Esophagus squamous epithelium (tissue), 5 donors: ENCODE measurements at places on chromosomes 7 and 10.

- DNase-seq: no peak
Measured at GRCh38 chr7:22821702-22822485, 755 bp downstream of the TOMM7 start.

- no peak for DNase-seq
Measured at GRCh38 chr7:25859412-25860274, 292.4 kb upstream of the NFE2L3 start.

DNA sequence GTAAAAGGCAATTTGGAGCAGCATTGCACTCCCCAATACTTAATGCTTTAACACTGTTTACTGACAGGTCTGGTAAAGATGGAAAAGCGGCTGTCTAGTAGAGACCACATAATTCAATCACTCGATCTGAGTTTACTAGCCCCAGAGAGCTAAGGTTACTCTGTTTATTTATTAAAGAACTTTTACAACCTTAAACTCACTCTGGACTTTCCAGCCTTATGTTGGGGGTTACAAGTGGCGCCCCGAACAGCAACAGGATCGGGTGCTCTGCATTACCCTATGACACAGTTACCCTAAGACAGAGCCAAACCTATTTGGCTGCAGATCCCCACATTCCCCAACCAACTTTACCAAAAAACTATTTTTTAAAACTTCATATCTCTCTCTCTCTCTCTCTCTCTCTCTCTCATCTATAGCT is 43.9 kb downstream of the MRPS24 start:
- DNase-seq: no peak

DNA sequence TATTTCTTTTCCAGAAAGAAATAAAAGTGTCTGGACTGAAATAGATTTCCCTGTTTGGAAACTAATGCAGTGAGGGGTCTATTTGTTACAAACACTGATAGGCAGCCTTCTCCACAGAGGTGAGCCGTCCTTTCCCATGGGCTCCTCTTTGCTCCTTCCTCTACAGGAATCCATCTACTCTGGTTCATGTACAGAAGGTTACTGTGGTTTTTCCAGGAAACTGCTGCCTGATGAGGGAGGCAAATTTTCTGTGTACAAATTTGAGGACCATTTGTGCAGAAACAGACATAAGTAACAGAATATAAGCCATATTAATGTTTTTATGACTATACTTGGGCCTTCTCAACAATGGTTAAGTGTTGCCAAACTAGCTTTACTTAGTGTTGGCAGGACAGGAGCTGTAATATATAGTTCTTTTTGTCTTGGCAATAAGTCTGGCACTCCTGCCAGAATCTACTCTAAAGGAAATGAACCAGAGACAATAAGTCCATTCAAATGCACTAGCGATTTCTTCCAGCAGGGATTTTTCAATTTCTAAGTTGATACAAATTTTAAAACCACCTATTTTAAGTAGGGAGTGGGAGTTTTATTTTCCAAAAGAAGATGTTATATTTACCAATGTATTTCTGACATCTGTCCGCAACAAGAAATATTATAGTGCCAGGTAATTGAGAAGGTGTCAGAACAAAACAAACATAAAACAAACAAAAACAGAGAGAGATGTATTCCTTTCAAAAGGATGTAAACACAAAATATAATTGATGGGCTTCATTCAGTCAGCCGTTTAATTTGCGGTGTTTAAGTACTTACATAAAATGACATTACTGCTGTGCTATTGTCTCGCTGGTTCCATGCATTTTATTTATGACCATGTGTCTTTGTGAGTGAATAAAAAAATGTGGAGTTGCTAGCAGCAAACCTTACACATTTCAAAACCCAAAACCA is 91.0 kb upstream of the NFE2L3 start:
- no peak for DNase-seq

DNA sequence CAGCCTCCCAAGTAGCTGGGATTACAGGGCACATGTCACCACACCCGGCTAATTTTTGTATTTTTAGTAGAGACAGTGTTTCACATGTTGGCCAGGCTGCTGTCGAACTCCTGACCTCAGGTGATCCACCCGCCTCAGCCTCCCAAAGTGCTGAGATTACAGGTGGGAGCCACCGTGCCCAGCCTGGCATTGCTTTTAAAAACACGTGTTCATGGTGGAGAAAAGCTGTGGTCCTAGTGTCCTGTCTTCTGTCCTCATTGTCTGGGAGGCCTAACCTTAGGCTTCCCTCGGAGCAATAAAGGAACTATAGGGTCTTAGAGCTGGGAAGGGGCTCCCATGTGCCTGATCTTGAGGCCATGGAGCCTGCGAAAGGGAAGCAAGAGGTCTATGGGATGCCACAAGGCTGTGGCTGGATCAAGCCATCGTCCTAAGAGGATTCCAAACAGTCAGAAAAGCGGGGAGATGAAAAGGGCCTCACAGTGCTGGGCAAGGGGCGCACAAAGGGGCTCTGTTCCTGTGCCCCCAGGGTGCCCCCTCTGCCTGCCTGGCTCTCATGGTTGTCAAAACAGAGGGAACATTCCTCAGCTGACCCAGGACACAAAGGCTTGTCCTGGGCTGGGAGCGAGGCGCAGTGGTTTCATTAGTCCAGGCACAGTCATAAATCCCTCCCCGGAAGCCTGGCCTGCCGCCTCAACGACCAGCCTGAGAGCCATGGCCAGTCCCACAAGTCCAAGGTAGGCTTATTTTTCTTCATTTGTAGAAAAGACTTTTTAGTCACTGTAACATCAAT is 106.6 kb upstream of the TNS3 start:
- no peak for DNase-seq

DNA sequence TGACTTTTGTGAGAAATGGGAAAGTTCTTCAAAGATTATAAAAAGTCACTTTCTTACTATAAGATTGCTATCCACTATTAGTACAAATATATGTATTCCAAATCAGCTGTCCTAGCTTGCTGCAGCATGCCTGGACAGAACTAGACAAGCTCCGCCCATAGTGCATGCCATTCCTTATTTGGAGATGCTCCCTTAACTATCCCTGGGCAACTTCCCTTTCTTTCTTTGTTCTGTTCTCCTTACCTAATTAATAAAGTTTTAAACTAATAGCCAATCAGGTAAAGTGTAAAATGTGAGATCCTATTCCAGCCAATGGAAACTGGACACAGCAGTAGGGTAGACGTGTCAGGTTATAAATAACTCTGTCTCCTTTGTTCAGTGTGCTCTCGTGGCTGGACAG is 281.9 kb downstream of the CAMK1D start:
- DNase-seq: no peak

GRCh38 chr10:112724404-112724991 is 225.5 kb upstream of the TCF7L2 start:
- no peak for DNase-seq

GRCh38 chr7:69963393-69963792 is 365.1 kb downstream of the AUTS2 start:
- no peak for DNase-seq

- no peak for DNase-seq
Measured at GRCh38 chr7:102393467-102393866, 2.7 kb upstream of the PRKRIP1 start.

- DNase-seq: no peak
Measured at GRCh38 chr10:62377966-62378365, 3.8 kb downstream of the ZNF365 start.

DNA sequence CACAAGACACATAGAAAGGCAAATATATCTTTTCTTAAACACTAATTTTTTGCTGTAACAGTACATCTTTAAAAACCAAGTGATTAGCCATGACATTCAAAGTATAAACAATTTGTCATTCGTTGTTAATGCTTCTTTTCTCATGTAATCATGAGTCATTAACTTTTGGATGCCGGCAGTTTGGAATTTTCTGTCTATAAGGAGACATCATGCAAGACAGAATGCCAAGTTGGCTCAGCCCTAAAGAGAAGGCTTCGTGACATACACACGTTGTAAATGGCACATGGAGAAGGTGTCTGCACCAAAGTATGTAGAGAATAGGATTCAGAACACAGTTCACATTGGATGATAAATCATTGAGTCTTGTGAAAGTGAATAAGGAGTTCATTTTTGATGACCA is 35.9 kb downstream of the CCDC3 start:
- no peak for DNase-seq

DNA sequence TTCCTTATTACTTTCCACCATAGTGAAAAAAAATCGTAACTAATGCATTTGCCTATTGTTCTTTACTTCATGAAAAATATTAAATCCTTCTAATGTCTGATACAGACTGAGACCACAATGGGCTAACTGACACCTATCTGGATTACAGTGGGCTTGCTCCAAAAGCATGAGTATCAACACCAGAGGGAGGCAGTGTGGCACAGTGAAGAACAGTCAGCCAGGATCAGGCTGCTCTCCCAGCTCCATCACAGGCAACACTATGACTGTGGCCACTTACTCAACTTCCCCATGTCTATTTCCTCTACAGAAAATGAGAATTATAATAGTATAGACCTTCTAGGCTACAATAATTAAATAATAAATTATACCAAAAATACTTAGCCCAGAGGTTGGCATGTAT is 97.2 kb downstream of the SLC25A13 start:
- no peak for DNase-seq

- no peak for DNase-seq
Measured at GRCh38 chr7:1708596-1709251, 38.6 kb downstream of the ELFN1 start.

GRCh38 chr10:63008491-63008890 is 124.6 kb upstream of the NRBF2 start:
- no peak for DNase-seq

DNA sequence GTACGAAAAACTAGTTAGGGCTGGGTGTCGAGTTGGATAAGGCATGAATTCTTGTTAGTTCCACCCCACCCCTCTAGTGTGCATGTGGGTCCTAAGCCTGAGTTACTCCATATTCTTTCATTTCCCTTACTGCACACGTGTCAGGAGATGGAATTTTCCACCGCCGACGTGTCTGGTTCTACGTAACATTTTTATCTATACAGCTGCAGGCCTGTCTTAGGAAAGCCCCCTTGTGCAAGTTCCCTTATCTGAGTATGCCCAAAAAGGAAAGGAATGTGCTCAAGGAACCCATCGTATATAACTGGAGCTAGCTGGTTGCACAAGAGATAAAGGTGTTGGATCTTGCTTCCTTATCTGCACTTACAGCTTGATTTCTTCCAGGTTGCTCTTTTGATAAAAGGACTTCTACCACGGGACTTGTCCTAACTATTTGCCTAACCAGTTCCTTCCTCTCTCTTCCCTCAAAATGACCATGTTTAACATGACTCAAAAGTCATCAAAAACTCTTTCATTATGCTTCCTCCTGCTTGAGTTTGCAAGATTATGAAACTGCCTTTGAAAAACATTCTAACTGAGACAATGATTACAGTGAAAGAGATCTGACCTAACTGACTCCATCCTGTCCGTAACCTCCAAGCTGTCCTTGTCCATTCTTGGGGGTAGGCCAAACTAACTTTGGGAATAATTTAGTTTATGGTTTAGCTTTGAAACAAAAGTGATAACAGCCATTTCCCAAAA is 181.4 kb downstream of the AKR1D1 start:
- no peak for DNase-seq

- DNase-seq: no peak
Measured at GRCh38 chr7:2732959-2733584, 45.1 kb downstream of the AMZ1 start.

GRCh38 chr7:36051501-36051900 is 101.6 kb upstream of the EEPD1 start:
- no peak for DNase-seq

DNA sequence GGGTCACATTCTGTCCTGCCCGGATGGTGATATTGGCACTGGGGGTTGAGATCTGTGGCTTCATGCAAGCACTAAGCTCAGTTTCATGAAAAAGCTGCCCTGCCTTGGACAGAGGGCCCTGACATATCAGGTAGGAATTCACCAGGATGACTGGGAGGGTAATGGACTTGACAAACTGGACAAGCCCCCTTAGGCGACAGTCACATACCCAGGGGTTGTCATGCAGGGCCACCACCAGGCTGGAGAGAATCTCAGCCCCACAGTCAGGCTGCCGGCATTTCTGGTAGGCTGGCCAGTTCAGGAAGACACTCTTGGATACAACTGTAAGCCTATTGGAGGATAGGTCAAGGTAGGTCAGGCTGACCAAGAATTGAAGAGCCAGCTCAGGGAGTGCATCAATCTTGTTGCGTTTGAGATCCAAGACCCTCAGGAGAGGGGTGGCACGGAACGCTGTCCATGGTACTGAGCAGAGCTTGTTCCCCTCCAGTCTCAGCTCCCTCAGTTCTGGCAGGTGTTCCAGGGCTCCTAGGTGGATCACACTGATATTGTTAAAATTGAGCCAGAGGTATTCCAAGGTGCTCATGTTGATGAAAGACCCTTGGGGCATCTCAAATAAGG is 824 bp downstream of the LRIT2 start:
- DNase-seq: no peak

DNA sequence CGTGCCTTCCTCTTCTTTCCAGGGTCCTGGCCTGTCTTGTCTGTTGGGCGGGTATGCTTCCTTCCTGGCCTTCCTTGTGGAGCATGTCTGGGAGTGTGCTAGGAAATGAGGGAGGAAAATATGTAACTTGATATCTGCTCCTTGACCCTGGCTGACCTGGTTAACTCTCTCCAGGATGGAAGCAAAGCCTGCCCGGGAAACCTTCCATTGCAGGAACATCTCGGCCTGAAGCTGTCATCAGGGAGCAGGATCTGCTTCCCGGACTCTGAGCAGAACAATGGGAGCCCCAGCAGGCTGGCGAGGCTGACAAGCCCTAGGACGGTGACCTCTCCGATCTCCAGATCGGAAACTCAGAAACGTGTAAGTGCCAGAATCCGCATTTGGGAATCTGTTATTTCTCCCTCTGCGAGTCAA is 340.3 kb downstream of the FRMD4A start:
- DNase-seq: no peak

- no peak for DNase-seq
Measured at GRCh38 chr10:126420567-126421300, 32.5 kb upstream of the ADAM12 start.

DNA sequence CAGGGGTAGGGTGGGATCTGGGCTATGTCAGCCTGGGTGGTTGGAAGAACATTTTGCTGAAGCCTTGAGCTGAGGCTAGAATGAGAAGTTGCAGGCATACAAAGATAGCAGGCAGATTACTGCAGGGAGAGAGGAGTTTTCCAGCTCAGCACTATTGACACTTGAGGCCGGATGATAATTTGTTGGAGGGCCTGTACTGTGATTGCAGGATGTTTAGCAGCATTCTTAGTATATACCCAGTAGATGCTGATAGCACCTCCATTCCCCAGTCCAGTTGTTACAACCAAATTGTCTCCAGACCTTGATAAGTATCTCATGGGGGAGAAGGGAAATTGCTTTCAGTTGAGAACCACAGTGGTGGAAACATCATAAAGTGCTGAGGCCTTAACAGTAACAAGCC is 158.6 kb upstream of the CHRM2 start:
- DNase-seq: no peak

- DNase-seq: no peak
Measured at GRCh38 chr7:92836489-92836999, at the start of gene CDK6. Gene CDK6, minus strand, starts transcription at chr7:92836573. Its CDS starts 3,250 bp downstream, at chr7:92833323.

DNA sequence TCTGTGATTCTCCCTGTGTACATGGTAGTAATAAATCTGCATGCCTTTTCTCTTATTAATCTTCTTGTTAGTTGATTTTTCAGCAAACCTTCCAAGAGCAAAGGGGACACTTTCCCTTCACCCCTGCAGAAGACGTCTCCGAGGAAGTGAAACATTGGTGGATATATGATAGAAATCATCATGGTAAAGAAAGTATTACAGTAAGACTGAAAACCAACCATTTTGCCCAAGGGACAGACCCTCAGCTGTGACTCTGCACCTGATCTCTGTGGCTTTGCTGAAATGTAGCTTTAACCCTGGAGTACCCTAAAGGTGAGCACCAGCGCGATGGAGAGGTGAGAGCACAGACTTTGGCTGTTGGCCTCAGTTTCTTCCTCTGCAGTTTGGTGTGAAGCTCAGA is 32.8 kb upstream of the MYO3A start:
- no peak for DNase-seq
